Activated T-helper 2 cell treated with anti-CD3 and anti-CD28 coated beads, Interferon-gamma antibody, Interleukin-2, Interleukin-4, amounts not matched to agents 10 μg/mL and 5 μg/mL and 100 μg/mL, durations not matched to agents 14 hours and 24 hours and 36 hours (primary cell): ENCODE measurements at places on chromosomes 1 and 21. TPM values are rescaled to one million over a fixed set of nuclear protein-coding genes. Genes with fewer than 3 reads are reported as not detected.

GRCh38 chr1:156090138-156090839, 8.0 kb upstream of the MEX3A start:
- H3K27ac ChIP-seq, result no peak overlapping the region
- H3K36me3 ChIP-seq, result no peaks in the 10 kb centered on the region
- H3K27me3 ChIP-seq, result peaks cover 24% of the 10 kb centered on the region
- H3K4me1 ChIP-seq, result peaks cover 2% of the 10 kb centered on the region

GRCh38 chr1:93701629-93702028, 20.0 kb upstream of the BCAR3 start:
- H3K4me3 ChIP-seq, result no peak overlapping the region
- DNase-seq, result no peak
- H3K27ac ChIP-seq, result peak overlapping the region; percentile 33
- H3K4me1 ChIP-seq, result peaks cover 33% of the 10 kb centered on the region
- no peaks in the 10 kb centered on the region for H3K27me3 ChIP-seq

OR2AK2 gene
- total RNA-seq, result not detected in 2 replicates

GRCh38 chr1:69787151-69787550, 219.4 kb downstream of the LRRC7 start:
- no peaks in the 10 kb centered on the region for H3K36me3 ChIP-seq
- no peaks in the 10 kb centered on the region for H3K27me3 ChIP-seq
- H3K4me1 ChIP-seq, result no peaks in the 10 kb centered on the region
- no peak overlapping the region for H3K4me3 ChIP-seq
- no peak overlapping the region for H3K27ac ChIP-seq
- no peak for DNase-seq

PTAFR gene
- total RNA-seq, result 0.11 and 0.21 TPM in 2 replicates

- H3K4me3 ChIP-seq, result no peak overlapping the region
- DNase-seq, result no peak
- no peaks in the 10 kb centered on the region for H3K27me3 ChIP-seq
- H3K36me3 ChIP-seq, result peaks cover 3% of the 10 kb centered on the region
These were observed 18.5 kb downstream of the OR2T1 start for GRCh38 chr1:248421384-248421783.

DNA sequence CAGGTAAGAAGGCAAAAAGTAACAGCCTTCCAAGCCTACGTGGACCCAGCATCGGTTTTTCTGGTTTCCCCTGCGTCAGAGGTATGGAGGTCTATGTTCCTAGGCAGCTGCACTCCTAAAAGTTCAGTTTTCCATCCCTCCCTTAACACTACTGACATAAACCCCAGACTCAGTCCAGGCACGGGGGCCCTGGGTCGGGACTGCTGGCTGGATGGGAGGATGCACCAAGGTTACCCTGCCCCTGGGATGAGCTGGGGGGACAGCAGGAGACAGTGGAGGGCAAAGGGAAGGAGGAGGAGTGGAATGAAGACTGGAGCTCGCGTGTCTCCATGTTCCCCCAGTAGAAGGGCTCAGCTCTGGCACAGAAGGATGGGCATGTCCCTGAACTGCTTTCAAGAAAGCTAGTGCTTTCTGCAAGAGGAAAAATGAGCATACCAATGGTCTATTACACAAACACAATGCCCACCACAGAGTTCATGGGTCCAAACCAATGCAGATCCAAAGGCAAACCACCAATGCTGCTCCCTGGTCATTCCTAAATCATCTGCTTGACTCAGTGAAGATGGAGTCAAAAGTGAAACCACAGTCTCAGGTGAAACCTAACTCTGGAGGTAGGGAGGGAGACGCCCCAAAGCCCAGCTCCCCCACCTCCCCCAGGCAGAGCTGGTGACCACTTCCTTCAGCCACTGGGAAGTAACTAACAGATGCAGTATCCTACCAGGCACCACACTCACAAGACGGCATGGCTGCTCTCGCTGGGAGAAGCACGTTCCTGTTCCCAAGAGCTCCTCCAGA, 54.9 kb downstream of the CD46 start:
- no peaks in the 10 kb centered on the region for H3K27me3 ChIP-seq
- peaks cover 66% of the 10 kb centered on the region for H3K36me3 ChIP-seq
- no peak overlapping the region for H3K27ac ChIP-seq
- no peak overlapping the region for H3K4me3 ChIP-seq
- DNase-seq, result no peak

GRCh38 chr1:20485527-20486456, at the start of gene CAMK2N1:
CAMK2N1 (minus strand) TSS chr1:20486210; CDS start chr1:20485379, 831 bp downstream.
- peaks cover 69% of the 10 kb centered on the region for H3K27me3 ChIP-seq
- H3K4me1 ChIP-seq, result peaks cover 4% of the 10 kb centered on the region
- H3K36me3 ChIP-seq, result no peaks in the 10 kb centered on the region
- H3K4me3 ChIP-seq, result peak within 1 kb of the TSS; percentile 85
- peak within 1 kb of the TSS; percentile 52 for H3K27ac ChIP-seq
